ENCODE measurements at places on chromosomes 6 and 20.

DNA sequence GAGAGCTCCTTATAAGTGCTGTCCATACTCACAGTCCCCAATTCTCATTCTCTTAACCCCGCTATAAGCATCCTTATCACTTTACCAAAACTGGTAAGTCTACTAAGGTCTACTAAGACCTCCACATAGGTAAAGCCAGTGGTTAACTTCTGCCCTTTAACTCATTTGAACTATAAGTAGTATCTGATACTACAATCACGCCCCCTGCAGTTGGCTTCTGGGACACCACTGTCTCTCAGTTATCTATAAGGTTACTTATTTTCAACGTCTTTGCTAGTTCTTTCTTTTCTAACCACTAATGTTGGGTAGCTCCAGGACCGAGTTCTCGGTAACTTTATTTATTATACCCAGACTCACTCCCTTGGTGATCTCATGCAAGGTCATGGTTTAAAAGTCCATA is 142.6 kb downstream of the ARHGAP18 start:
- DNase-seq = peak; percentile 63

DNA sequence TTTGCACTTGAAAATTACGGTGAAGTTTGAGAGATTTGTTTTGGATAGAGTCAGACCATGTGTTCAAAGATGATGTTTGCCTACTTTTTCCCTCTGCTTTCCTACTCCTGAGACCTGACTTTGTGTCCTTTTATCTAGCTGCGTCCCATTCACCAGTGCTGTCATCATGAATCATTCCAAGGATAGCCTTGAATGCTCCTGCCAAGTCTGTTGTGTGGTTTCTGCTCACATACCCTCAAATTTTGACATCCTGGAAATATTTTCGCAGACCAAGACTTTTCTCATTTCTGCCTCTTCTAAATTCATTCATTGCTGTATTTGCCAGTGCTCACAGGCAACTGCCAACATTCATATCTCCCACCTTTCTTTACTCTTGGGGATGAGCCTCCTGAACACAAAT is 175.9 kb upstream of the SCGN start:
- DNase-seq = no peak

- peak; percentile 24 for DNase-seq
Measured at GRCh38 chr6:33965766-33966165, 162.0 kb upstream of the MLN start.

- DNase-seq = no peak
Measured at GRCh38 chr20:17579369-17580039, 9.6 kb downstream of the DSTN start.

DNA sequence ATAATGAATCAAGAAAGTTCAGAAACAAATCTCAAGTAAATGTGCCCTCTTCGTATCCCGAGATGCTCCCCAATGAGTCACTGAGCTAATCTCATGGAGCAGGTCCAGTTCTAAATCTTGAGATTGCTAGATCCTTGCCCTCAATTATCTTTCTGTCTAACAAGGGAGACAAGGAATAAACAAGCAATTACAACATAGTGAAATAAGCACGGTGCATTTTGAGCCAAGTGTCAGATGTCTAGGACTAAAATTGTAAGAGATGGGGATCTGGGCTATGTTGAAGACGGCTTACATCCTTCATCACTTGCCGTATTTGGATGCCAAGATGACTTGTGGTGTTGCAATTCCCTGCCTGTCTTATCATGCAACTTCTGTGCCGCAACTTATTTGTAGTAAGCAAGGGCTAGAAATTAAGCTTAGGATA is 56.5 kb upstream of the ADGRF1 start:
- no peak for DNase-seq

DNA sequence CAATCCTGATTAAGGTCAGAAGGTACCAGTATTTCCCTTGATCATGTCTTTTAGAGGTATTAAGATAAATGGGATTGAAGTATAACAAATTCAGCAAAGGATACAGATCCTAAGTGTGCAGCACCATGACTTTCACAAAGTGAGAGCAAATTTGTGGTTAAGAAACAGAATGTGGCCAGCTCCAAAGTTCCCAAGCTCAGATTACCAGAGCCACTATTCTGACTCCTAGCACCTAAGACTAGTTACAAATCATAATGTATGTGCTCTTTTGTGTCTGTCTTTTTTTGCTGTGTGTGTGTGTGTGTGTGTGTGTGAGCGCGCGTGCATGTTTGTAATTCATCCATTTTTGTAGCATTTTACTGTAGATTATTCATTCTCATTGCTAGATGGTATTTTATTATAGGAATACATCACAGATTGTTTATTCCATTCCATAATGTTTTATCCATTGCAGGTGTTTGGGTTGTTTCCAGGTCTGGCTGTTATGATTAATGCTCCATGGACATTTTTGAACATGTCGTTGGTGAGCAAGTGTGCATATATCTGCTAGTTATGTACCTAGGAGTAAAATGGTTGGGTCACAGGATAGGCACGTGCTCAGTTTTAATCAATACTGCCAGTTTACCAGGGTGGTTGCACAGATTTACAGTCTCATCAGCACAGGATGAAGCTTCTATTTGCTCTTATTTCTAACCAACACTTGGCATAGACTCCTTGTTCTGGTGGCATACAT is 314.0 kb upstream of the JAG1 start:
- DNase-seq = no peak

DNA sequence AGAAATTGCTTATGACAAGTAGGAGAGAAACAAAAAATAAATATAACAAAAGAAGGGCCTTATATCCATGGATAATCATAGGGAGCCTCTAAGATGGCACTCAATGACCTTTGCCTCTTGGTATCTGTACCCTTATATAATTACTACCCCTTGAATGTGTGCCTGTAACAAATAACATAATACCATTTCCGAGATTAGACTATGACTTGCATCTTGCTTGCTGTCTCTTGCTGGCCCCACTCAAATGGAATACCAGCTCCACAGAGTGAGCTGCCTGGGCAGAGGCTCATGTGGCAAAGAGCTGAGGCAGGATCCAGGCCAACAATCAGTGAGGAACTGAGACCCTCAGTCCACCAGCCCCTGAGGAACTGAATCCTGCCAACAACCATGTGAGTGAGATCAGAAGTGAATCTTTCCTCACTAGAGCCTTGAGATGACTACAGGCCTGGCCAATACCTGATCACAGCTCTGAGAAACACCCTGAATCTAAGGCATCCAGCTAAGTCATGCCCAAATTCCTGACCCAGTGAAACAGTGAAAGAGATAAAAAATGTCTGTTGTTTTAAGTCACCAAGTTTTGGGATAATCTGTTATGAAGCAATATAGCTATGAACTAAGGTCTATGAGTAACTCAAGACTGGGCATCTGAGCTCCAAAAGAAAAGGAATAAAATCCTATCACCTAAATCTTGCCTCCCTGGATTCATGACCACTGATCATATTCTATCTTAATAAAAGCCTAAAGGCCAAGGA is 5.5 kb downstream of the KATNA1 start:
- DNase-seq = no peak

DNA sequence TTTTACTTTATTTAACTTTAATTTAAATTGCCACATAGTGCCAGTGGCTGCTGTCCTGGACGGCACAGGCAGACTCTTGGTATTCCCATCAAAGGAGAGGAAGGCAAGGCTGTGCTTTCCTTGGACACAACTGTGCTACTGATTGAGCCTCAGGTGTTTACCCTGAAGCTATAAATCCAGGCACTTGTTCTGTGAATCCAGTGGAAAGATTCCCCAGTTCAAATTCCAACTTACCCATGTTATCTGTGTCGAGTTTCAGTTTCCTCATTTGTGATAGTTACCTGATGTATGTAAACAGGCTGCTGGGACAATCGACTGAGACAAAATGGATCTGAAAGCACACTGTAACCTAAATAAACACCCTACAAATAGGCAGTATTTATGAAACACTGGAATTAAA is 57.2 kb downstream of the PLAGL1 start:
- DNase-seq = no peak

DNA sequence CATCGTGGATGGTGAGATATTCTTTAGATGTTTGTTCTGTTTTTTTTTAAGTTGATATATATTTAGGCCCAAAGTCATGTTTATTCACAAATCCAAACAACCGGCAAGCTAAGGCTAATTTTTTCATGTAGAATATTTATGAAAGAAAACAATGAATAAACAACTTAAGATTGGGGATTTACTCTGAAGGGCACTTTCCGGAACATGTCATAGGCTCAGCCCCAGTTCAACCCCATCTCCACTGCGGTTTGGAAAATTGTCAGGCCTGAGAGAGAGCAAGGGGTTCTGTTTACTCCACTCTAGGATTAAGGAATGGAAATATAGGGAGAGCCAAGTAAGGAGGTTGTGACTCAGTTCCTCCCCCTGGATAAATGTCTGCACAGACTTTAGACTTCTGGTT is 18.3 kb downstream of the RPS6KA2 start:
- no peak for DNase-seq

- no peak for DNase-seq
Measured at GRCh38 chr6:122995921-122996793, at the start of gene CLVS2. Gene CLVS2 (plus strand): TSS chr6:122996235. CDS start chr6:122997778, 1,543 bp downstream.

- no peak for DNase-seq
Measured at GRCh38 chr20:22762576-22763256, 178.3 kb upstream of the FOXA2 start.

DNA sequence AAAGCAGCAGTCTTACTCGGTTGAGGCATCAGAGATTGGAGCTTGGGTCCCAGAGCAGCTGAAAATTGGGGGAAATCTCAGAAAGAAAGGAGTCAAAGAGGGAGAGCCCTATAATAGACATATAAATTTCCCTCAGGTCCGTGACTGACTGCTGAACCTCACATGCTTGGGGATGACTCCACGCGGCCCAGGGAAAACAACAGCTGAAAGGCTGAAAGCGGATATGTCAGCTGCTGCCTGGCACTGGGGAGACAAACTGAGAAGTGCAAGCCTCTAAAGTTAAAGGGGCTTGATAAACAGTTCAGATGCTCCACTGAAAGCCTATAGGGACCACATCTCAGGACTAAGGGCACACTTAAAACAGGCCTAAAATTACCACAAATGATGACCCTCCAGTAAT is 255.9 kb upstream of the RIN2 start:
- DNase-seq = no peak

DNA sequence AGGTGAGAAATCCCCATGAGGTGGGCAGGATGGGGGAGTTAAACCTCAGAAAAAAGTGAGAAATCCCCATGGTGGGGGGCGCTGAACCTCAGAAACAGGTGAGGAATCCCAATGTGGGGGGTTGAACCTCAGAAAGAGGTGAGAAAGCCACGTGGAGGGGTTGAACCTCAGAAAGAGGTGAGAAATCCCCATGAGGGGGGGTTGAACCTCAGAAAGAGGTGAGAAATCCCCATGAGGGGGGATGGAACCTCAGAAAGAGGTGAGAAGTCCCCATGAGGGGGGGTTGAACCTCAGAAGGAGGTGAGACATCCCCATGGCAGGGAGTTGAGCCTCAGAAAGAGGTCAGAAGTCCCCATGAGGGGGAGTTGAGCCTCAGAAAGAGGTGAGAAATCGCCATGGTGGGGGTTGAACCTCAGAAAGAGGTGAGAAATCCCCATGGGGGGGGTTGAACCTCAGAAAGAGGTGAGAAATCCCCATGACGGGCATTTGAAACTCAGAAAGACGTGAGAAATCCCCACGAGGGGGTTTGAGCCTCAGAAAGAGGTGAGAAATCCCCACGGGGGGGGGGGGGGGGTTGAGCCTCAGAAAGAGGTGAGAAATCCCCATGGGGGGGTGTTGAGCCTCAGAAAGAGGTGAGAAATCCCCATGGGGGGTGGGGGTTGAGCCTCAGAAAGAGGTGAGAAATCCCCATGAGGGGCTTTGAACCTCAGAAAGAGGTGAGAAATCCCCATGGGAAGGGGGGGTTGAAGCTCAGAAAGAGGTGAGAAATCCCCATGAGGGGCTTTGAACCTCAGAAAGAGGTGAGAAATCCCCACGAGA is 14.3 kb upstream of the GOPC start:
- DNase-seq = peak; percentile 81

- DNase-seq = no peak
Measured at GRCh38 chr6:71043902-71044301, 87.0 kb upstream of the B3GAT2 start.

- DNase-seq = no peak
Measured at GRCh38 chr6:160252073-160252813, 6.4 kb downstream of the SLC22A2 start.

DNA sequence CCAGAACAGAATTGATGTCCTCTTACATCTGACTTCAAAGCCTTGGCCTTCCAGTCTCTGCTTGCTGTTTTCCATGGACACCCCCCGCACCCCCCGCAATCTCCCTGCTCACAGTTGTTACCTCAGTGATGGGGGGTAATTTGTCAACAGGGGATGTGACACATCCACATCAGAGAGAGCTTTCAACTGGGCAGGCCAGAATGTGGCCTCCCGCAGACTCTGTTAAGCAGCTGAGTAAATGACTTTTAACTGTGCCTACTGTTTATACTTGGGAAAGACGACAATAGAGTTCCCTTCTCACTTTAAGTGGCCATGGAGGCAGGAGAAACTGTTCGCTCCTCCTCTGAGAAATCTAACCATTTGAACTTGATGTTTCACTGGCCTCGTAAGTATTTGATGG is 51.0 kb downstream of the TXNDC5 start:
- no peak for DNase-seq

- no peak for DNase-seq
Measured at GRCh38 chr20:4571759-4572531, 149.8 kb upstream of the PRND start.

DNA sequence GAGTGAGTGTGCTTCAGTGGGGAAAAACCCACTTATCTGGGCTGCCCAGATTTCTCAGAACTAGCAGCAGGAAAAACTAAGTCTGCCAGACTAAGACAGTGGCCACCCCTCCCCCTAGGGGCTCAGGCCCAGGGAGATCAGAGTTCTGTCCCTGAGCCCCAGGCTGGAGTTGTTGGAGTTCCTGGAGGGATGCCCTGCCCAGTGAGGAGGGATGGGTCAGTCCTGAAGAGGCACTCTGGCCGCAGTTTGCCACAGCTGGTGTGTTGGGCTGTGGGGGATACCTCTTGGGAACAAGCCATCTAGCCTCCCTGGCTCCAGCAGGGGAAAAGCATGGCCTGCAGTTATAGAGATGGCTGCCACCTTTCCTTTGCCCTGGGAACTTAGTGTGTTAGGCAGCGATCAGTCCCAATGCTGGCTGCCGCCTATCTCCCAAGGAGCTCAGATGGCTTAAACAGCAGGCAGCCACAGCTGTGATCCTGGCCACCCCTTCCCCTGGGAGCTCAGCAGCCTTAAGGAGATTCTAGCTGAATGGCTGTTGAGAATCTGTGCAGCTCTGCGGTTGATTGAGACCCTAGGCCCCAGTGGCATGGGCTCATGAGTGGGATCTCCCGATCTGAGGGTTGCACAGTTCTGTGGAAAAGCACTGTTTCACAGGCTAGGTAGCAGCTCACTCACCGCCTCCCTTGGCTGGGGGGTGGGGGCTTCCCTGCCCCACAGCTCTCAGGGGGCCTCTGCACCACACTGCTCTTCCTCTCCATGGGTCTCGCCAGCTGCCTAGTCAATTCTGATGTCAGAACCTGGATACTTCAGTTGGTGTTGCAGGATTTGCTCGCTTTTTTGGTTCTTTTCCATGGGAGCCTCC is 13.2 kb downstream of the SIRPG start:
- DNase-seq = no peak

GRCh38 chr6:4367643-4368042 is 232.3 kb upstream of the ECI2 start:
- DNase-seq = no peak

DNA sequence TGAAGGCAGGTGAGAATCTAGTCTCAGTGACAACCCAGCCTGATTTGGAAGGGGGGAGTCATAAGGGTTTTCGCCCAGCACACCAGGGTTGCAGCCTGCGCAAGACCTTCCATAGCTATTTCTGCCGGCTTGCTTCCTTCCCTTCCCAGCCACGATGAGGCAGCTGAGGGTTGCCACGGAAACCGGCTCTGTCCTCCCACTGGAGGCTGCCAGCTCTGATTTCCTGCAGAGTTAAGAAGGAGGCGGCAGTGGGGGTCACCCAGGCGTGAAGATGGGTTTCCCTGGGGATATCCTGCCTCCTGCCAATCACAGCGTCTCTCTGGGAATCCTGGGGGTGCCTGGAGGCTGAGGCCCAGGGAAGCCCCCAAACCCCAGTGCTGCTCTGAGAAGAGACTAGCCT is 23.1 kb upstream of the KCNB1 start:
- DNase-seq = no peak
